ENCODE measurements at places on chromosomes 2 and 18.
A peak's percentile ranks its signal among the peaks of the same experiment; 100 is the strongest.

DNA sequence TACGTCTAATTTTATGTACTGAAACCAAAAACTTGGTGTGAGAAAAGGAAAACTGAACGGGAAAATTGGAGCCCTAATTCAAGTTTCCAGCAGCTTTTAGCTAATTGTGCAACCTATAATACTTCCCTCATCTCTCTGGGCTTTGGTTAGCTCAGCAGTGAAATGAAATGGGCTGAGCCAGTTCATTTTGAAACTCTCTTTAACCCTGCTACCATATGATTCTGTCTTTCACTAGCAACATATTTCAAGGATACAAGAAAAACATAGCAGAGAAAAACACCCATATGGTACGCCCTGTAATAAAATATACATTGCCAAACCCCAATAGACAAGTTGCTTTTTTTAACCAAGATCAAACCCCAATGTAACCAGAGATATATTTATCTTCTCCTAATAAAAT, 799 bp downstream of the SYT4 start:
- DNase-seq = no peak

GRCh38 chr2:207128867-207129266, 36.9 kb downstream of the KLF7 start:
- DNase-seq = no peak

GRCh38 chr2:41955316-41956043, 92.3 kb upstream of the PKDCC start:
- no peak for DNase-seq

GRCh38 chr18:371609-371982, 103.7 kb upstream of the THOC1 start:
- DNase-seq = no peak

- DNase-seq = no peak
Measured at GRCh38 chr2:152823905-152824304, 105.5 kb downstream of the ARL6IP6 start.

DNA sequence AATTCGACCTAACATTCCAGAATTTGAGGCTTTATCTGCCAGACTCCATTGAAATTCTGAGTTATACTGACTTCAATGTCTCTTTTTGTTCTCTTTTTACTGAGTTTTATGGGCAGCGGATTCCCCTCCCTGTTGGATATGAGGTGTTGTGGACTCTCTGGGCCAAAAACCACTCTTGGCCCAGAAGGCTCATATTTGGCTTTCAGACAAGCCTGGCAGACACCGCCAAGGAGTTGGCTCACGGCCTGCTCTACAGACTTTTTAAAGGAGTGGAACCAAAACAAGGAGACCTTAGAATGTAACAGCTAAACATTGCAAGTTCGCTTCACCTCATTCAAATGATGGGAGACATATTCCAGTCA, 206.4 kb upstream of the NCKAP5 start:
- peak; percentile 30 for DNase-seq
